Dermis microvascular lymphatic vessel endothelial cell (primary cell): ENCODE measurements at places on chromosomes 5 and 9. TPM values are rescaled to one million over a fixed set of nuclear protein-coding genes. Genes with fewer than 3 reads are reported as not detected.

CNTNAP3B gene
- total RNA-seq, result 34.4 and 143 TPM in 2 replicates

GRCh38 chr9:101311758-101312420 is 72.9 kb downstream of the BAAT start:
- peak; percentile 87 for DNase-seq

- no peak for DNase-seq
Measured at GRCh38 chr5:35672995-35673394, 55.3 kb downstream of the SPEF2 start.

DNA sequence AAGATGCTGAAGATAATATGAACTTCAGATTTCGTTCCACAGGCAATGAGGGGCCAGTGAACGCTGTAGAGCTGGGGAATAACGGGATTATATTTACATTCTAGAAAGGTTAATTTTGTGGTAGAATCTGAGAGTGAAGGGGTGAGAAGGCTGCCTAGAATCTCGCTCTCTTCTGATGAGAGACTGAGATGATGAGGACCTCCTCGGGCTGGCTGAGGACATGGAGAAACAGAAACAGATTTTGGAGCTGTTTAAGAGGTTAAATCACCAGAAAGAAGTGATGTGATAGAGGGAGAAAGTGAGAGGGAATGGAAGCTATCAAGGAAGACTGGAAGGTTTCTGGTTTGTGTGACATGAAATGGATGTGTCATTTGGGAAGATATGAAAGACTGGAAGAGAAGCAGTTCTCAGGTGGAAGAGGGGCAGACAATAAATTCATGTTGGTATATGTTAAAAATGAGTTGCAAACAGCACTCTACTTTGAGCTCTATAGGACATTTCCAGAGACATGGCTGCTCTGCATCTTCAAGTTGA is 612.6 kb downstream of the ISL1 start:
- DNase-seq, result no peak

DNA sequence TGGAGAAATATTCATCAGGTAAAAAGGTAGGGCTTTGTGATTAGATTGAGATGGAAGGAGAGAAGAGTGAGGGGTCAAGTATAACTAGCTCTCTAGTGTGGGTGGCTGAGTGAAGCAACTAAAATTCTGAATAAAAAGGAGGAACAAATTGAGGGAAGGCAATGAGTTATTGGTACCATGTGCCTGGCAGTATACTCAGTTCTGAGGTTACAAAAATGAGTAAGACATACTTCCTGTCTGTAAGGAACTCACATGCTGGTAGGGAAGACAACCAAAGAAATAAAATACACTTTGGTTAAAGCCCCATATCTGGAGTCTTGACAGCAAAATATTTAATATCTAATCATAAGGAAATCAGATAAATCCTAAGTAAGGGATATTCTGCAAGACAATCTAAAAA is 476.8 kb upstream of the C9orf72 start:
- no peak for DNase-seq

GRCh38 chr5:35854248-35854647 is 2.4 kb upstream of the IL7R start:
- DNase-seq, result no peak

- peak; percentile 99 for DNase-seq
Measured at GRCh38 chr5:173057062-173057924, 1.1 kb downstream of the CREBRF start.

DNA sequence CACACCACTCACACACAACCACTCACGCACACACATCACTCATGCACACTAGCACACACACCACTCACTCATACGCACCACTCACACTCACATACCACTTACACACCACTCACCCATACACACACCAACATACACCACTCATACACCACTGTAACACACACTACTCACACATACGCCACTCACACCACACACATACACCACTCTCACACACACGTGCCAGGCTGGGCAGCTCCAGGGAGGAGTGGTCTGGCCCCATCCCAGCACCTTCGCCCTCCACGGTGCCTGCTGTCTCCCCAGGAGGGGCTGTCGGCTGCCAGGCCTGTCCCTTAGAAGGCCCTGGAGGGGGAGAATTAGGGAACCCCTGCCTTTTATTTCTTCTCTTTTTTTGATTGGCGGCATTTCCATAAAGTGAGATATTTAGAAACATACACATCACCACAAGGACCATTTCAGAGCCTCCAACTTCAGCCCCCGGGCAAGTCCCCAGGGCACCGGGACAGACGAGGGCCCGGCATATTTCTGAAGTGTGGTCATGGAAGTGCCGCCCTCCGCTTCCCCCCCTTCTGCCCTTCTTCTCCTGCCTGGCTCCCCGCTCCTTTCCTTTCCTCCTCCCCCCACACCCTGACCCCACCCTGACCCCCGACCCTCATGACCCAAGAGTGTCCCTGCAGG is 6.3 kb upstream of the ASB6 start:
- no peak for DNase-seq

GRCh38 chr5:76292620-76293322 is 110.3 kb upstream of the IQGAP2 start:
- no peak for DNase-seq

NTRK2 gene
- total RNA-seq, result under 0.01 TPM in 1 of 2 replicates, not detected in the other

- DNase-seq, result no peak
Measured at GRCh38 chr9:26950521-26950920, 3.5 kb upstream of the PLAA start.

- no peak for DNase-seq
Measured at GRCh38 chr5:161064781-161065180, 212.8 kb upstream of the ATP10B start.

DNA sequence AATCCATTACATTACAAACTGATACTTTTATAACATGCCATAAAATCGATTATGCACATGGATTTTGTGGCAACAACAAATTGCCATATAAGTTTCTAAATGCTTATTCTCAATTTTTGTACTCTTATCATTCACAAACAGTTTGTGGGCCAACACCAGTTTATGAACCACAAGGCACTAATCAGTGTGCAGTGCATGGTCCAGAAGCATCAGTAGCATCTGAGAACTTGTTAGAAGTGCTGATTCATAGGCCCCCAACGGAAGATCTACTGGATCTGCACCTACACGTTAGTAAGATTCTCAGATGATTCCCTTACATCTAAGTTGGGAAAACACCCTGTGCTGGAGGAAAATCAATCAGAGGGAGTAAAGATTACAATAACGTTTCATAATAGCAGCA is 242.8 kb downstream of the TRPM3 start:
- DNase-seq, result no peak

DNA sequence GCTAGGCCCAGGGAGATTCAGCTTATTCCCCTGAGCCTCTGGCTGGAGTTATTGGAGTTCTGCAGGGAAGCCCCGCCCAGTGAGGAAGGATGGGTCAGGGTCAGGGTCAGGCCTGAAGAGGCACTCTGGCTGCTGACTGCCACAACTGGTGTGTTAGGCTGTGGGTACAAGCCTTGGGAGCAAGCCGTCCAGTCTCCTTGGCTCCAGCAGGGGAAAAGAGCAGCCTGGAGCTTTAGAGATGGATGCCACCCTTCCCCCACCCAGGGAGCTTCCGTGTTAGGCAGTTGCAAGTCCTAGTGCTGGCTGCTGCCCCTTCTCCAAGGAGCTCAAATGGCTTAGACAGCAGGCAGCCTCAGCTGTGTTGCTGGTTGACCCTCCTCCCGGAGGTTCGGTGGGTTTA is 34.4 kb upstream of the TAF11L2 start:
- DNase-seq, result no peak

LRRC70 gene
- 43.4 and 63.7 TPM in 2 replicates for total RNA-seq
